ENCODE measurements at places on chromosomes 6 and 20. TPM values are rescaled to one million over a fixed set of nuclear protein-coding genes. Genes with fewer than 3 reads are reported as not detected.

Gene PACRG
- total RNA-seq, result 0.33 TPM

Gene PLAGL1
- total RNA-seq, result 11.4 TPM

Gene LSM2
- 48.9 TPM for total RNA-seq

Gene IRF4
- under 0.01 TPM for total RNA-seq

Gene SYCP2L
- total RNA-seq, result not detected

Gene RFX6
- not detected for total RNA-seq

Gene CD83
- total RNA-seq, result 1.2 TPM

Gene SH3BGRL2
- 6.7 TPM for total RNA-seq

Gene MLIP
- not detected for total RNA-seq

Gene MLN
- total RNA-seq, result not detected

Gene MTFR2
- total RNA-seq, result 8.1 TPM

Gene FOXA2
- 1.00 TPM for total RNA-seq

Gene NOX3
- not detected for total RNA-seq

Gene SIRPD
- total RNA-seq, result not detected

Gene RNF182
- 1.8 TPM for total RNA-seq

Gene C6orf15
- total RNA-seq, result not detected

Gene RPS6KA2
- total RNA-seq, result 74.6 TPM

Gene HELZ2
- 46.2 TPM for total RNA-seq

Gene EIF6
- total RNA-seq, result 161 TPM

Gene GPLD1
- total RNA-seq, result 0.87 TPM

Gene TP53TG5
- total RNA-seq, result not detected

Gene SLC52A3
- total RNA-seq, result not detected

Gene BPIFB2
- not detected for total RNA-seq

Gene SEMG1
- total RNA-seq, result not detected

Gene SEL1L2
- not detected for total RNA-seq

Gene NKAIN4
- total RNA-seq, result not detected

Gene AHCY
- total RNA-seq, result 115 TPM

Gene RPS21
- total RNA-seq, result 759 TPM

Gene SPATA25
- 1.5 TPM for total RNA-seq

Gene IL17F
- not detected for total RNA-seq

Gene DNAH8
- total RNA-seq, result 0.12 TPM

Gene SNAP25
- 0.44 TPM for total RNA-seq

Gene SNPH
- 14.6 TPM for total RNA-seq

Gene TRIM31
- not detected for total RNA-seq

Gene CBLN4
- total RNA-seq, result not detected

Gene GPRC6A
- not detected for total RNA-seq

Gene TFAP2B
- total RNA-seq, result 0.33 TPM

Gene PCIF1
- total RNA-seq, result 12.9 TPM

Gene WFDC12
- total RNA-seq, result not detected

Gene GSTA2
- total RNA-seq, result not detected

Gene ULBP1
- 0.12 TPM for total RNA-seq

Gene COL11A2
- 0.11 TPM for total RNA-seq

Gene NKAPL
- total RNA-seq, result 1.9 TPM

Gene ZC2HC1B
- total RNA-seq, result not detected

Gene GJE1
- not detected for total RNA-seq

Gene CST3
- 117 TPM for total RNA-seq

Gene CEP250
- total RNA-seq, result 51.2 TPM

Gene LAMA4
- total RNA-seq, result 105 TPM

Gene SAPCD1
- 1.2 TPM for total RNA-seq

Gene CDH26
- total RNA-seq, result 0.12 TPM

Measured in uterine smooth muscle cell (primary cell).